ENCODE measurements at places on chromosomes 12 and 14. TPM values are rescaled to one million over a fixed set of nuclear protein-coding genes. Genes with fewer than 3 reads are reported as not detected.
A peak's percentile ranks its signal among the peaks of the same experiment; 100 is the strongest.

DNA sequence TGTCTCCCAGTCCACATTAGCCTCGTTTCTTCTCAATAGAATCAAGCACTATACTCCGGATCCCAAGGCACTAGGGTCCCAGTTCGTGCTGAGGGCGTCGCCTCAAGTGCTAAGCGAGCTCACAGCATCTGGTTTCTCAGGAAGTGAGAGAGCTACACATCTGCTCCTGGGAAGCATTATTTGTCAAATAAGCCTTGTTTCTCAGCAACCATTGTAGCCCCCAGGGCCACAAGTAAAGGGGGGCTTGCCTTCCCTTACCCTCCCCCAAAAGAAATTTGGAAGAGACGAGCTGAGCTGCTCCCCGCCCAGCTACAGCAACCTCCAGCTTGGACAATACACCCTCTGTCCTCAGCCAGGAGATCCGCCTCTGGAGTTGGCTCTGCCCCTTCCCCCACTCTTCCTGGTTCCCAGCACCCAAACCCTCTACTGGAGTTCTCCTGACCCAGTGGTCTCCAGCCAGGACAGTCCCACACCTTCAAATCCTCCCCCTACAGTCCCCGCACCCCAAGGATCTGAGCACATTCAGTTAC, 5.7 kb upstream of the TNS2 start:
- DNase-seq = no peak

GRCh38 chr12:74317078-74317601, 220.5 kb upstream of the ATXN7L3B start:
- DNase-seq = no peak

GRCh38 chr14:102192840-102193502, 53.3 kb downstream of the WDR20 start:
- no peak for DNase-seq

LGR5 gene
- 2.3 TPM for total RNA-seq

- DNase-seq = no peak
Observed at GRCh38 chr14:33682760-33683159, 268.1 kb downstream of the EGLN3 start.

IL31 gene
- not detected for total RNA-seq

GRCh38 chr12:101686176-101686575, 11.3 kb upstream of the CHPT1 start:
- no peak for DNase-seq

DNA sequence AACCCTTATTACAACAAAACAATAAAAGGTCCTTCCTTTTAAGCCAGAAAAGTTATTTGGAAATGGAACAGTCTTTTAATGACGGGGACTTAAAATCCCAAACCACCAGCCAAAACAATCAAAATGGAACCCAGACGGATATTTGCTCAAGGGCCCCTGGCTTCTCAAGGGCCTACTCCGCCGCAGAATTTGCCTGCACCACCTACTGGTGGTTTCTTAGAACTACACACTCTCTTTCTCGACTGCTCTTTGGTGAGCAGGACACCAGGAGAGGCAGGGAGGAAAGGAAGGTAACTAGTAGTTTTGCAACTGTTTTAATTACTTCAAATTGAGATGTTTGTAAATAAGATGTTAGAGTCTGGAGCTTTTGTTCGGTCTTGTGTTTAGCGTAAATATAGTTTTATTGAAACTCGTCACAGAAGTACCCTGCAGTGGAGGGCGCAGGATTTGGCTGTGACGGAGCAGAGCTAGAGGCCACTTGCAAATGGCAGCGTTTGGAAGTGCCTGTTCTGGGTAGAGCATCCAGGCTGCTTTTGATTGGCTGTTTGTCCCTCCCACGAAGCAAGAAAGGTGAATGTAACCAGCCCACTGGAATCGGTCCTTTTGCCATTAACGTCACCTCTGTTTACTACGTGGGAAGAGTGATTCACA, 238.5 kb downstream of the CACNA1C start:
- DNase-seq = no peak

DNA sequence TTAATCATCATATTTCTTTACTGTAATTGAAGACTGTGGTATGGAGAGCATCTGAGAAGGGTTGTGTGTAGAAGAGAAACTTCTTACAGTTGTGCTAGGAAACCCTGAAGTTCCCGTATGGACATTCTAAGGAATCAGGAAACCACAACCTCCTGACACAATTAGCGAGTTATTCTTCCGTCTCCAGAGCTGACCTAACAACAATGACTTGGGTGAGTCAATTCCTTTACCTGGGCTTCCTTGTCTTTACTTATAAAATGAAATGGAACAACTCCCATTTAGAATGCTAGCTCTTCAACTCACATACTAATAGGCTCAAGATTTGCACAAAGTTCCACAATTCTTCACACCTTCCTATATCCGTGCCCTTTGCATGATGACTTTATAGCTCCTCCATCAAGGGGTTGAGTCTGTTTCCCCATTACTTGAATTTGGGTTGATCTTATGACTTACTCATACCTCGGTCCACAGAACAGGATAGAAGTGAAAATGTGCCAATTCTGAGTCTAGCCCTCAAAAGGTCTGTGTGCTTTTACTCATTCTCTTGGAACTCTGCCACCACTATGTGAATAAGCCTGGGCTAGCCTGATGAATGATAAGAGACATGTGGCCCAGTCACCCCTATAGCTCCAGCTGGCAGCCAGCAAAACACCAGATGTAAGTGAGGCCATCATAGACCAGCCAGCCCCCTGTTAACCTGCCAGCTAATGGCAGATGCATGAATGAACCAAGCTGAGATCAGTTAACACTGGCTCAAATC, 459.4 kb downstream of the ETNK1 start:
- DNase-seq = no peak

DNA sequence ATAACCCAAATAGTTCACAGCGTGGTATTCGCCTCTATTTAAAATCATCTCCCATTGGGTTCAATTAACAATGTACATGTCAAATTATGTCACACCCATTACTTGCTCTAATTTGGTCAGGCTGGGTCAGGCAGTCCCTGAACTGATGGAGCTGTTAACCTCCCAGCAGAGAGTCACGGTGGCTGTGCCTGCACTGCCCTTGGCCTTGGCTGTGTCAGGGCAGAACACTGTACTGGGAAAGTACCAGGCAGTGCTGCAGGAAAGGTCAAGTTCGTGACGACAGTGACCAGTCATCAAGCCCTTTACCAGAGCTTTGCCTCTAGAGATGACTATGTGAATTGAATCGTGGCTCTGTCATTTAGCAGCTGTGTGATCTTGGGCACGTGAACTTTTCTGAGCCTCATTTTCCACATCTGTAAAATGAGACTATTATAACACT, 100.0 kb downstream of the ARF6 start:
- DNase-seq = no peak

- no peak for DNase-seq
Observed at GRCh38 chr14:100670017-100670752, 56.5 kb upstream of the DLK1 start.

- peak; percentile 79 for DNase-seq
Observed at GRCh38 chr14:52950410-52950897, 396 bp downstream of the FERMT2 start.

DNA sequence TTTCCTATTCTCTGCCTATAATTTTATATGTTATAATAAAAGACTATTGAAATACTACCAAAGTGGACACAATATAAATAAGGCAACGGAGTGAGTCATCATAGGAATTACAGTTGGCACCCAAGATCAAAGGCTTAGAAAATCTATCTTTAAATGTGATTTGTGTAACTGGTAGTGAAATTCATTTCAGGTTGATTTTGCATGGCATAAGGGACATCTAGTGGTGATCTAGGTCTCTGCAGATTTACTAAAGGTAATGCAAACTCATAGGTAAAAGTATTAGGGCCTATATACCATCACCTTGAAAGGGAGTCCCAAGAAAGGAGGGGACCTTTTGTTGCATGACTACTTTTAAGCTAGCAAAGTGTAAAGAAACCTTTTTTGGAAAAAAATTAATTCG, 527.2 kb downstream of the NRXN3 start:
- DNase-seq = no peak

PTPN21 gene
- total RNA-seq = 33.2 TPM

- no peak for DNase-seq
Observed at GRCh38 chr14:47662466-47662865, 12.9 kb downstream of the MDGA2 start.

GRCh38 chr12:20089077-20089476, 279.3 kb upstream of the PDE3A start:
- DNase-seq = no peak

GRCh38 chr12:40146800-40147797, 41.2 kb upstream of the SLC2A13 start:
- DNase-seq = no peak

DNA sequence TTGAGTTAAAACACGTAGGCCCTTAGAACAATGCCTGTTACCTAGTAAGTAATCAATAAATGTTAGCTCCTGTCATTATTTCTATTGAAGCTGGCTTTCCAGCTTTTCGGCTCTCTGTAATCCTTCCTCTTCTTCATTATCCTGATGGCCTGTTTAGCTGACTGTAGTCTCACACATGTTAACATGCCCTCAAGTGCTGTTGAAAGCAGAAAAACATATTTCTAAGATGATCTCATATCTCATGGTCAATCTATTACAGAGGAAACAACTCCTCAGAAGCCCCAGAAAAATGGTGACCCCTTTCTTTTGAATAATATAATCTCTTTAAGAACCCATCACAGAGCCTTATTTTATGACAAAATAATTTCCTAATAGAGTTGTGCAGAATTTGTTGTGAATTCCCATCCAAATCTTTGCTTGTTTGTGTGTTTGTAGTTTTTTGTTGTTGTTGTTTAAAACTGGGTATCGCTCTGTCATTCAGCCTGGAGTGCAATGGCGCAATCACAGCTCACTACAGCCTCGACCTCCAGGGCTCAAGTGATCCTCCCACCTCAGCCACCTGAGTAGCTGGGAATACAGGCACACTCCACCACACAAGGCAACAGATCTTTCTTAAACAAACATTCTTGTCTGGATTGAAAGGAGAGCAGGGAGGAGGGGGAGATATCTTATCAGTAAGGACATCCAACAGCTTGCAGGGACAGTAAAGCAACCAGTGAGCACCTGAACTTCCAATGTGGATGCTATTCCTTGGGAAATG, 242.5 kb upstream of the CAND1 start:
- DNase-seq = no peak

GRCh38 chr12:47938093-47938492, 25.3 kb upstream of the TMEM106C start:
- no peak for DNase-seq

- no peak for DNase-seq
Observed at GRCh38 chr14:102418169-102418852, 55.6 kb downstream of the TECPR2 start.

GRCh38 chr14:20801726-20802125, 918 bp downstream of the RNASE1 start:
- DNase-seq = no peak

RACGAP1 gene
- total RNA-seq = 14.7 TPM

DNA sequence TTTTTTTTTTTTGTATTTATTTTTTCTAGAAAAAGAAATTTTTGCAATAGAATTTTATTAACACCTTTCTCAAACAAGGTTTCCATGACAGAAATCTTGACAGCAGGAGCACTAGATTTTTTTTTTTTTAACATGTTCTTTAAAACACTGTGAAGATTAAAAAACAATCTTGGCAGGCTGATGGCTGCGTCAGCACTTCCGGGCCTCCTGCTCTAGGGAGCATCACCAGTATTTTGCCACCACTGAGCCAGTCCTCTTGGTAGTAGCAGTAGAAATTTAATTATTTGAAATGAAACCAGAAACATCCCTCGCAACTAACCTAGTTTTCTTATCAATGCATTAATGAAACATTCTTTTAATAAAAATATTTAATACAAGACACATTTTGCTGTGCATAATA, 99.6 kb downstream of the APAF1 start:
- DNase-seq = no peak

DNA sequence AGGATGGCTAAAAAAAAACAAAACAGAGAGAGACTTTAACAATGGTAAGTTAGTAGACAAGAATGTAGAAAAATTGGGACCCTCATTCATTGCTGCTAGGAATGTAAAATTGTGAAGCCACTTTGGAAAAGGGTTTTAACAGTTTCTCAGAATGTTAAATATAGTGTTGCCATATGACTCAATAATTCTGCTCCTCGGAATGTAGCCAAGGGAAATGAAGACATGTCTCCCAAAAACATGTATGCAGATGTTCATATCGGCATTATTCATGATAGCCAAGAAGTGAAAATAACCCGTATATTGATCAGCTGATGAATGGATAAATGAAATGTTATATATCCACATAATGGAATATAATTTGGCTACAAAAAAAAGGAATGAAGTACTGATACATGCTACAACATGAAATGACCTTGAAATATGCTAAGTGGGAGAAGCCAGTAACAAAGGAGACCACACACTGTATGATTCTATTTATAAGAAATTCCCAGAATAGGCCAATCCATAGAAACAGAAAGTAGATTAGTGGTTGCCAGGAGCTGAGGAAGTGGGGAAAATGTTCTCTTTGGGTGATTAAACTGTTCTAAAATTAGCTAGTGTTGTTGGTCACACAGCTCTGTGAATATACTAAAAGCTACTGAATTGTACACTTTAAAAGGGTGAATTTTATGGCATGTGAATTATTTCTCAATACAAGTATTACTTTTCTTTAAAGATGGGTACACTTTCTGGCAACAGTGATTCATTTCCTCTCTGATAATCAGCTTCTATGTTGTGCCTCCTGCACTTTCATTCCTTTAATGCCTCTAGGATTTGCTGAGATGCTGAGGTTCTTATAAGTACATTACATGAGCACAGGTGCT, 132.5 kb downstream of the DAAM1 start:
- no peak for DNase-seq

TTC8 gene
- total RNA-seq = 12.8 TPM

GRCh38 chr14:104689109-104689880, at the start of gene INF2:
Gene INF2, plus strand, starts transcription at chr14:104689618. Its CDS starts 11,748 bp downstream, at chr14:104701366.
- DNase-seq = no peak

DNA sequence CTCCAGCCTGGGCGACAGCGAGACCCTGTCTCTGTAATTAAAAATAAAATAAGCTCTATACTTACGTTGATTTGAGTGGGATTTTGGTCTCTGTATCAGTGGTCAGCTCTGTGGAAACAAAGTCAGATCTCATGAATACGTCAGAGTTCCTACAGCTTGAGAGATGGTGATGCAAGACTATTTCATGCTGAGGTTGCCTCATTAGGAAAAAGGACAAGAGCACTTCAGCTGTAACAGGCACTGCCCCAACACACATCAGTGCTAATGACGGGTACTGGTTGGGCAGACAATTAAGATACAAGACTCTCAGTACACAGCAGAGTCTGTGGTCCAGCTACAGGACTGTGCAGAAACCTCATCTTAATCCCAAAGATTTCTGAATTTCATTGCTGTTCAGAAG, 246.4 kb upstream of the AMIGO2 start:
- DNase-seq = no peak

DNA sequence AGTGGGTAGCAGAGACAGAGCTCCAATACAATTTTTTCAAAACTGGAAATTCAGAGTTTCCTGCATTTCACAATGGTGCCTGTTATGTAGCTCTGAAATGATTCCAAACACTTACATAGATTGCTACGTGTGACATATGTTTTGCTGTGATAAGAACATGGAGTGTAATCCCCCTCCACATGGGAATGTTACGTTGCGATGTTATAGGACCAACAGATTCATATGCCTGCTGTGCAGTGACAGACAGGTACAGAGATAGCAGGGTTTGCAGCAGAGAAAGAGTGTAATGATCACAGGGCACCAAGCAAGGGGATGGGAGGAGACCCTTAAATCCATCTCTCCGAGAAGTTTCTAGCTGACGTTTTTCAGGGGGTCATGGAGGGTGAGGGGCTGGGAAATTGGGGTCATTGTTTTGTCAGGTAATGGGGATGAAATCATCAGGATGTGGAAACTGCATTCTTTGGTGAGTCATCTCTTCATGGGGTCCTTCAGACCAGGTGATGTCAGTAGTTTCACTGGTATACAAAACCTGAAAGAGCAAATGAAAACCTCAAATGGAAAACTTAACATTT, 76.6 kb upstream of the OSBPL8 start:
- DNase-seq = no peak

GRCh38 chr14:64476438-64476837, 11.1 kb downstream of the AKAP5 start:
- DNase-seq = no peak
